HS-27A (cell line): ENCODE measurements at places on chromosomes 1 and 21.

DNA sequence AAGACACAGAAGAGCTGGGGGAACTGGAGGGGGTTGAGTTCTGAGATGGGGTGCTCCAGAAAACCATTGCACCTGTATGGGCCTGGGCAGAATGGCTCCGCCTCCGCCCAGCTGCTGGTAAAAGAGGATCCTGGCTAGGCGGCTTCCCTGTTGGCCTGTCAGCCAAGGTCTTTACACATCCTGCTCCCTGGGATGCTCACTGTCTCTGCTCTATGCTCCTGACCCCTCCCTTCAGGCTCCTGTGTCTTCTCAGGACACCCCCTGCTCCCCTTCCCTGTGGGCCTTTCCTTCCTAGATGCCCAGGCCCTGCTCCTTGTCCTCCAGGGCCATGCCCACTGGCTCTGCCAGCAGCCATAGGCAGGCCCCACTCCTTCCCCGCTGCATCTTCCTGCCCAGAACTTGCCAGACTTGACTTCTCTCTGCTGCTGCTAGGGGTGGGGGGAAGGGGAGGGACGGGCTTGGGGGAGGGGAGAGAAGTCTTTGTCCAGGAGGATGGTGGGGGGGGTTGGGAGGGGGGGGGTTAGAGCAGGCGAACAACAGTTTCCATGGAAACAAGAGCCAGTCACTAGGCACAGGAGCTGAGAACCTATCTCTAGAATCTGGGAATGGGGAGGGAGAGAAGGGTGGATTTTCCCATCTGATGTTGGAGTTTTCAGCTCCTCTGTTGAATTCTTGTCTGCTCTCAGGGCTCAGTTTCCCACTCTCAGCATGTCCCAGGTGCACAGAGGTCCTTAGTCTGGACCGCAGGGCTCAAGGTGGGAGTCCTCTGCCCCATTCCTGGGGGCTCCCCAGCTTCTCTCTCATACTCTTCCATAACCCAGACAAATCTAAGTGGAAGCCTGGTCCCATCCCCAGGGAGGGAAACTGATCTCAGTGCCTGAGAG is 10.6 kb downstream of the CELSR2 start:
- DNase-seq: no peak

DNA sequence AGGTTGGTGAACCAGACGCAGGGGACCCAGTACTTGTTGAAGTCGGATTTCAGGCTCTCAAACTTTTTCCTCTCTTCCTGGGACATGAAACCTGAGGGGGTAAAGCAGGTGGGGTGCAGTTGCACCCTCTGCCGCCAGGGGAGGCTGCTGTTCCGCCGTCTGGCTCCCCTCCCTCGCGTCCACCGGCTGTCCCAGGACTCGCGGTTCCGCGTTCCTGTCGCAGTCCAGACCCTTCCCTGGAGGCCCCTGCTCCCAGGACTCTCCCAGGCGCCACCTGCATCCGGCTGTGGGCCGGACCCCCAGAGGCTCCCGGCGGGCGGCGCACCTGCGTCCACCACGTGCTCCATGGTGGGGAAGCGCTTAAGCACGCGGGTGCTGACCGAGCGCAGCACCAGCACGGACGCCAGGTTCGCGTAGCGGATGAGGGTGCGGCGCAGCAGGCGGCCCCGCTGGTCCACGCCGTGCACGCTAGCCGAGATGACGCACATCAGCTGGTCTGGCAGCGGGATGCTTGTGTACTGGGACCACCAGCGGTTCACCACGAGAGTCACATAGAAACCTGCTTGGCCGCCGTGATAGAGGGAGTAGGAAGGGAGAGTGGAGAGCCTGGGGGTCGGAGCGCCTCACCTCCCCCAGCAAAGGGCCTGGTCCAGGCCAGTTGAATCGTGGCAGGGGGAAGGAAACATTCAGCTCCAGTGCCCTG is 1.7 kb downstream of the BEST4 start:
- DNase-seq: no peak

DNA sequence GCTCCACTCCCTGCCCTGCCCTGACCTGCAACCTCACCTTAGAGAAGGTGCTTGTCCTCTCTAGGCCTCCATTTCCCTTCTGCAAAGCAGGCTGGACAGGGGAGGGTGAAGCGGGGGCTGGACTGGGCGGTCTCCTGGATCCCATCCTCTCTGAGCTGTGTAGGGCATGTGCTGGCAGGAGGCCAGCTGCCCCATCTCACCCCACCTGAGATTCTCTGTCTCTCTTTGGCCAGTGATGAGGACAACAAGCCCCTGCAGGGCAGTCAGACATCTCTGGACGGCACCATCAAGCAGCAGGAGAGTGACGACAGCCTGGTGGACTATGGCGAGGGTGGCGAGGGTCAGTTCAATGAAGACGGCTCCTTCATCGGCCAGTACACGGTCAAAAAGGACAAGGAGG is 26.9 kb upstream of the CNTN2 start:
- DNase-seq: no peak

DNA sequence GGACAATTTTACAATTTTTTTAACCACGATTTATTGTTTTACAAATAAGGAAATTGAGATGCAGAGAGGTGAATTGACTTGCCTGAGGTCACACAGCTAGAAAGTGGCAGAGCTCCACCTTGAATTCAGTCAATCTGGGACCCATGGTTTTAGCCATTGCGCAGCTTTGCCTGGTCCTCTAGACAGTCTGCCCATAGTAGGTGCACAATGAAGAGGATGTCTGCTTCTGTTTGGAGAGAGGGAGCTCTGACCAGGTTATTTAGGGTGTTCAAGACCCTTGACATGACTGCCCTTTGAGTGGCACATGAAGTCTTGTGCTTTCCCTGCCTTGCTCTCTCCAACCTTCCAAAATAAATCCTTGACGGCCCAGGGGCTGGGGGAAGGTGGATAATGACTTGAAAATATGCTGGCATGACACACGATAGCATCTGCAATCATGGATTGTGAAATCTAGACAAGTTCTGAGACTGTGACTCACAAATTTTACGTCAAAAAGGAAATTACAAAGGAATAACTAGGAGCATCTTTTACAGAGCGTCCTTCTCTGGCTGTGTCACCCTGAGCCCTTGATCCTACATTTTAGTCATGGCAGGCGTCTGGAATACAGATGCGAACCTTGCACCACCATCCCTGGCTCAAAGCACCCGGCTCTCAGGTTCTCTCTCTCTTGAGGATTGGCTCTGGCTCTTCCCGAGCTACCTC is 26.2 kb upstream of the ID3 start:
- DNase-seq: peak; percentile 79

DNA sequence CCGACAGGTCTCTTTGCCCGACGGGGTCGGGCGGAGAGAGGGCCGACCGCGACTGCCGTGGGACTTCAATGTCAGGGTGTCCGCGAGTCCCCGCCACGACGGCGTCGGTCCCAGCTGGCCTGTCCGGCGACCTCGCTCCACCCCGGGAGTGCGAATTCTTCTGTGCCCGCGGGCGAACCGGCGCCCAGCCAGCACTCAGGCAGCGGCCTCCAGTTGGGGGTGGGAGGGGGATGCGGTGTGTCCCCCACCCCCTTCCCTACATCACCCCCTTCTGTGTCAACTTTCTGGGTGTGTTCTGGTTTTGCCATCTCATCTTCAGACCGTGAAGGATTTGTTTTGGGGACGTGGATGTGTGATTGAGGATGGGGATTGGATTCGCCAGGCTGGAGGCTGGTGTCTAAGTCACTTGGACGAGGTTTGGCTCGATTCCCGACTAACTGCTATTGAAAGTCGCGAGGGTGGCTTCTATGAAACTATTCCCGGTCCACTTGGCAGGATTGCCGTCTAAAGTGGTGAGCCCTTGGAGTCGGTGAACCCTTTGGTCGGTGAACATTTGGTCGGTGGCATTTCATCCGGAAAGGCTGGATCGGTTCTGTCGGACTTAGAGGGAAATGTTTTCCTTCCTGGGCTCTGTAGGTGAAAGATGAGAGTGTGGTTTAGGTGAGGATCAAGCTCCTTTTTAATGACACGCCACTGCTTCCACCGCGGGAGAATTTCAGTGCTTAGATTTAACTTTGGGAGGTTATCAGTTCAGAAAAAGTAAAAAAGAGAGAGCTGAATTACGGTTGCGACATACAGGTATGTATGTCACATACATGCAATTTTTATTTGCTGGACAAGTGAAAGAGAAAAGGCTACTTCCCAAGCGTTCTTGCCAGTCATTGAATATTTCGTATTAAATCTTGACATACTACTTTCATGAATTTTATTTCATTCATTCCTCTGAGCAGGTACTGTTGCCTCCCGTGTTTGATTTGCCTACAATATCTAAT is 771 bp downstream of the ABCD3 start:
- DNase-seq: peak; percentile 50

- DNase-seq: no peak
Measured at GRCh38 chr21:18387994-18388393, 15.6 kb downstream of the TMPRSS15 start.

DNA sequence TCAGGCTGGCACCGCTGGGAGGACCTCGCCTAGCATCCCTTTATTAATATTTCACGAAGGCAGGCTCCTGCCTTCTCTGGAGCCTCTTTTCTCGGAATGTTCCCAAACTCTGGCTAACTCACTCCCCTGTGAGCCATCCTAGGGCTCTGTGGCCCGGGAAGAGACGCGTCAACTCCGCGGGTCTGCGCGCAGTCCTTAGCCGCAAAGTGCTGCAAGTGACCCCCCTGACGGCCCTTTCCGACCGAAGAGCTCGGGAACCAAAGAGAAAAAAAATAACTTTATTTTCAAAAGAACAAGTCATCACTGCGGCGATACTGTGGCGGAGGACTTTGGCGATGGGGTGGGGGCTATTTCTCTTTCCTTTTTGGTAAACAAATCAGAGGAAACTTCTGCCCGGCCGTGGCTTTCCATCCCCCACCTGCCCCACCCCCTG is 14.6 kb downstream of the NR5A2 start:
- no peak for DNase-seq

DNA sequence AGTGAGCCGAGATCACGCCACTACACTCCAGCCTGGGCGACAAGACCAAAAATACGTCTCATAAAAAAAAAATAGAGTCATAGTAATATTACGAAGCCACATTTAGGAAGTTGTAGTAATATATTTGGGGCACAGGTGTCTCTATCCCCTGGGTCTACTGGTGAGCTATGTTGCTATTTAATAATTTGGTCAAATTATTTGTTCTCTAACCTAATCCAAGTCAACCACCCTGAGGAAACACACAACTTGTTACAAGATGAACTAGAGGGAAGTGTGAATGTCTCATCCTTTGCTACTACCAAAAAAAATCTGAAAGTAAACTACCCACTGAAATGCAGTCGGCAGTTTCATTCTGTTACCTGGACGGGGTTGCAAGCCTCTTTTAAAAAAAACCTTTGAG is 35.3 kb downstream of the RGS8 start:
- no peak for DNase-seq

GRCh38 chr1:226443033-226443432 is 35.1 kb upstream of the PARP1 start:
- no peak for DNase-seq

- DNase-seq: no peak
Measured at GRCh38 chr1:39381839-39382238, 109.6 kb upstream of the BMP8A start.

GRCh38 chr21:21955204-21955603 is 957.0 kb downstream of the NCAM2 start:
- DNase-seq: no peak

GRCh38 chr1:156436141-156437036 is 64.2 kb downstream of the MEF2D start:
- no peak for DNase-seq

GRCh38 chr1:212271823-212272485 is 13.3 kb upstream of the PPP2R5A start:
- DNase-seq: no peak

GRCh38 chr1:110282395-110282794 is 56.8 kb upstream of the RBM15 start:
- DNase-seq: no peak

DNA sequence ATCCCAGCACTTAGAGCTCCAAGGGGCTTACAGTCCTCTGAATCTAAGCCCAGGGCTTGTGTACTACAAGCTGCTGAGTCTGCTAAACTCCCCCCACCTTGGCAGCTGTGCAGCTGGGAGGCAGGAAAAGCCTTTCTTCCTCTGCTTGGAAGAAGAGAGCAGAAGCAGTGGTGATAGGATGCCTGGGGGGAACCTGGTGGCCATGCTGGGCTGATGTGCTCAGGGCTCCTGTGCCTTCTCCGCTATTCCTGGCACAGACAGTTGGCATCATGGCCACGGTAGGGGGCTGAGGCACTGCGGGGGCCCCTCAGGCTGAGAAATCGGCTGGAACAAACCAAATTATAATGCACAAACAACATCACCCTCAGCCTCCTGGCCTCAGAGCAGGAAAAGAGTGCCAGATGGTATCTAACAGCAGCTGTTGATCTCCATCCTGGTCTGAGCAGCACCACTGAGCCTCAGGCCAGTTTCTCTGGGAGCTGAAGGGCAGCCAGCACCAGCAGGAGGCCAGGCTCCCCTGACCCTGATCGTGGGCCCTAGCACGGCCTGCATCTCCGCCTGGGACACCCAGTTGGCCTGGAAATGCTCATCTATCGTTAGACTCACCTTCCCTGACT is 35.8 kb downstream of the ECE1 start:
- DNase-seq: no peak

DNA sequence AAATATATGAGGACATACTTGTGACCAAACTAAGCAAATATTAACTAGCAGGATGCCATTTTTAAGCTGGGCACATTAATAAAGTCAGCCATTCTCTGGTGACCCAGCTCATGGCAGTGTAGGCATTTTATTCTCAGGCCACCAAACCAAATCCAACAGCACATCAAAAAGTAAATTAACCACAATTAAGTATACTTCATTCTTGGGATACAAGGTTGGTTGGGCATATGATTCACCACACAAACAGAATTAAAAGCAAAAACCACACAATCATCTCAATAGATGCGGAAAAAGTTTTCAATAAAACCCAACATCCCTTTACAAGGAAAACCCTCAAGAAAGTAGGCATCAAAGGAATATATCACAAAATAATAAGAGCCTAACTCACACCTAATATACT is 101.3 kb downstream of the FAF1 start:
- DNase-seq: no peak

DNA sequence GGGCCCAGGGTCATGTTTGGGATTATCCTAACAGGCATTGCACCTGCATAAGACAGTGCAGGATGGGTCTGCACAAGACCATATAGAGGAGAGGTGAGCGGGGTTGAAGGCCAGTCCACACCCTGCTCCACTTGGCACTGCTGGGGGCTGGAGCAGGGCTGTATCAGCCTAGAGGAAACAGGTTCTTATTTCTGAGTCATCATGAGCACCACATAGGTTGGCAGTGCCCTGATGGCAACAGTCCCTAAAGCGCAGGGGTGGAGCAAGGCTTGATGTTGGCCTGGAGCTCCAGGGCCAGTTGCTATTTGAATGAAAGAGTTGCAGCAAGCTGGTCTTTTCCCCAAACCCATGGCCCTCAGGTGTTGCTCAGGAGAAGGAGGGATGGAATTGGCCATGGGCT is 29.8 kb upstream of the BMP8B start:
- DNase-seq: no peak
